NCI-H524 treated with DMSO at 0.1 percent for 48 hours (cell line): ENCODE measurements at places on chromosomes 12 and 14.

GRCh38 chr12:131827961-131828534, at the start of gene MMP17:
Gene MMP17, plus strand, starts transcription at chr12:131828393. Its CDS starts 102 bp downstream, at chr12:131828495.
- DNase-seq, result no peak

- no peak for DNase-seq
These were observed 59.9 kb downstream of the IRF2BPL start for GRCh38 chr14:76968621-76969063.

DNA sequence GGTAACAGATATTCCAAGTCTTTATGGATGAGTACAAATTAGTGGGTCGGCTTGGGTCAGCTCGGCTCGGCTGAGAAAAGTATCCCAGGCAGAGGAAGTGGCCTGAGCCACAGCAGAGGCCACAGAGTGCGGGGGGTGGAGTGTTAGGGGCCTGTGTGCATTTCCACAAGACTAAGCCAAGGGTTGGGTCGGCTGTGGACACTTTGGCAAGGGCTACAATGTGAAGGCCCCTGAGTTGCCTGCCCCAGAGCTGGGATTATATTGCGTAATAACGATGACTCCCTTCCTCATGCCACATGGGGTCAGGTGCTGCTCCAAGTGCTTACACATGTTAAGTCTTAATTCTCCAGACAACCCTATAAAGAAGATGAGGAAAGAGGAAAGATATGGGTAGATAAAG, 11.4 kb downstream of the EVL start:
- DNase-seq, result no peak

DNA sequence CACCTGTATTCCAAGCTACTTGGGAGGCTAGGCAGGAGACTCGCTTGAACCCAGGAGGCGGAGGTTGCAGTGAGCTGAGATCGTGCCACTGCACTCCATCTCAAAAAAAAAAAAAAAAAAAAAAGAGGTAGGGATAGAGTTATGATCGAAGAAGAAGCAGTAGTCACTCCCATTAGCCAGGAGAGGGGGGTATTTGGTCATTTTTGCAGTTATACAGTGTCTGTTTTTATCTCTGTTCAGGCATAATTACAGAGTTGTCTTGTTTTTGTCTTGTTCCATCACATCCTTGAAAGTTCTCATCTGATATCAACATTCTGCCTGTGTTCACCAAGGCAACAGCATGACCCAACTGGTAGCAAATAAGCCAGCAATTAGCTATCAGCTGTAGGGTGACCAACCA, 98.5 kb upstream of the TMPO start:
- peak; percentile 12 for DNase-seq

GRCh38 chr14:91270619-91271018, 26.1 kb upstream of the GPR68 start:
- DNase-seq, result no peak

GRCh38 chr12:104747955-104748354, 210.1 kb downstream of the SLC41A2 start:
- peak; percentile 40 for DNase-seq

- no peak for DNase-seq
These were observed 35.2 kb downstream of the SLC8B1 start for GRCh38 chr12:113299619-113300237.

GRCh38 chr12:50686976-50687375, 76.9 kb upstream of the ATF1 start:
- DNase-seq, result peak; percentile 16

DNA sequence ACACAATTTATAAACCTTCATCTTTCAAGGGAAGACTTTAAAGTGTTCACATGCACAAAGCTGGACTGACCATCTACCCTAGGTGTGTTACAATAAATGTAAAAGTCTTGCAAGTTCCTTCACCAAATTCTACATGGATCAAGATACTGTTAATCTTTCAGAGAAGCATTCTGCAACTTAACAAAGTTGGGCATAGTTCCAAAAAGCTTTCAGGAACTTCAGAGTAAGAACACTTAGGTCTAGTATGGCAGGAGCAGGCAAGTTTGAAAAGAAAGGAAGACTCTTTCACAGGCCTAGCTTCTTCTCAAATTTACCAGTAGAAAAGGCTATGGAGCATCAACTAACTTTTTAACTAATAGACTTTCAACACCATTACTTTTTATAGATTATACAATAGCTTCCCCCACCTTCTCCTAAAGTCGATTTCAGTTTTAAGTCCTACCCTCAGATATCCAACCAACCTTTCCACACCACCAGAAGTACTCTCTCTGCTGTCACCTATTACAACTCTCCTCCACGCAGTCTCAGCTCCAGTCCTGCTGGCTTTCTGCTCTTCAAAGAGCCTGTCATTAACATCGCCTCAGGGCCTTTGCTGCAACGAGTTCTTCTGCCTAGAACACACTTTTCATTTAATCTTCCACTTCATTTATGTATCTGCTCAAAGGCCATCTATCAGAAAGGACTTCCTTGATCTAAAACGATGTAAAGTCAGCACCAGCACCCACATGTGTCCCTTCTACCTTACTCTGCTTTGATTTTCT, 333.9 kb downstream of the CEP128 start:
- DNase-seq, result no peak

DNA sequence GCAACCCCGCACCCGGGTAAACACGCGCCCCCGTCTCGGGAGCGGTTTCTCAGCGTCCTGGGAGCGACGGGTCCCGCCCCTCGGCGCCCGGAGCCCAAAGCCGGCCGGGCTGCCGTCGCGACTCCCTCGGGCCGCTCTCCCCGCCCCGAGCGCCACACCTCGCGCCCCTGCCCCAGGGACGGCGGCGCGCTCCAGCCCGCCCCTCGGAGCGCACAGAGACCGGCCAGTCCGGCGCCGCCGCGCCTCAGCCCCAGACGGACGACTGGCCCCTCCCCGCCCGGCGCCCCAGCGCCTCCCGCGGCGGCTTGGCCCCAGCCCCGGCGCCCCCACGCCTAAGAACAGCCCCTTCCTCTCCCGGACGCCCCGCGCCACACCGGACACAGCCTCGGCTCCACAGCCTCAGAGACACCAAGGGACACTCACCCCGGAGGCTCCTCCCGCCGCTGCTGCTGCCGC, 411 bp downstream of the BTBD7 start:
- DNase-seq, result no peak
